ENCODE measurements at places on chromosomes 12 and 14. TPM values are rescaled to one million over a fixed set of nuclear protein-coding genes. Genes with fewer than 3 reads are reported as not detected.

The RNASE7 gene
- not detected for total RNA-seq

The TESPA1 gene
- not detected for total RNA-seq

The CRADD gene
- total RNA-seq = 12.9 TPM

The OAS2 gene
- 2.0 TPM for total RNA-seq

The SYNDIG1L gene
- not detected for total RNA-seq

The MLXIP gene
- 15.4 TPM for total RNA-seq

The RAP1B gene
- total RNA-seq = 256 TPM

The ACOT4 gene
- 0.72 TPM for total RNA-seq

The RNASE4 gene
- 4.8 TPM for total RNA-seq

The ENDOU gene
- not detected for total RNA-seq

The CDC42BPB gene
- total RNA-seq = 78.4 TPM

The DTX1 gene
- not detected for total RNA-seq

The IL22 gene
- total RNA-seq = not detected

The BDKRB1 gene
- not detected for total RNA-seq

The OR5AU1 gene
- 0.08 TPM for total RNA-seq

The LYZ gene
- total RNA-seq = not detected

The NKX2-1 gene
- not detected for total RNA-seq

The KCNC2 gene
- total RNA-seq = not detected

The IFNG-AS1 gene
- 0.09 TPM for total RNA-seq

The IGF1 gene
- total RNA-seq = 0.63 TPM

The PPM1H gene
- total RNA-seq = 0.98 TPM

The EDDM3A gene
- not detected for total RNA-seq

The CLEC4D gene
- not detected for total RNA-seq

The AQP5 gene
- 2.4 TPM for total RNA-seq

The MAP1LC3B2 gene
- not detected for total RNA-seq

Measured in fibroblast of the aortic adventitia (primary cell).